Inflammatory macrophage (primary cell): ENCODE measurements at places on chromosomes 5 and 9.

DNA sequence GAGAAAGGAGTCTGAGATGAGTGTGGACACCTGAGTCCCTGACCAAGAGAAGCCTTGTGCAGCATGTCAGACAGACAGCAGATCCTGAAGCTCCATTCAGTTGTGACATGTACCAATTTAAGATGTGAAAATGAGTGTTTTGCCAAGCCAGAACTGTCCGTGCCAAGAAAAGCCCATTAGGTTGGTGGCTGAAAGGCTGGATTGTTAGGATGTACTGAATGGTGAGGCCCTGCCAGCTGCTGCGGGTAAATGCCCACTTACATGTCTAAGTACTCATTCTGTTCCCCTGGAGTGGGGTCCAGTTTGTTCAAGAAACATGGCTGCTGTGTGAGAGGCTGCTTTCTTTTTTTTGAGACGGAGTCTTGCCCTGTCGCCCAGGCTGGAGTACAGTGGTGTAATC lies 14.6 kb downstream of the DAPK1 start:
- no peak for DNase-seq

- no peak for DNase-seq
These were observed 32.4 kb upstream of the CRHBP start for GRCh38 chr5:76920491-76920890.

DNA sequence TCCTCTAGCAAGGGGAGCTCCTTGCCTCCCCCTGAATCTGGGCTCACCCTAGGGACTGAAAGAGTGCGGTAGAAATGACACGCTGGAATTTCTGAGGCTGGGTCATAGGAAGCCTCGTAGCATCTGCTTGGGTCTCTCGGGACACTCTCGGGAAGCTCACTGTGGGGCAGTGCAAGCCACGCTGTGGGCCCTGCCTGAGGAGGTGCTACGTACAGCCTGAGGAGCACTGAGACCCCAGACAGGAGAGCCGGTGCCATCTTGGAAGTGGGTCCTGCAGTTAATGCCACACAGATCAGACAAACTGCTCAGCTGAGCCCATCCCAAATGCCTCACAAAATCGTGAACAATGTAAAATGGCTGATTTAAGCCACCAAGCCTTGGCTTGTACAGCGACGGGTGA lies 1.8 kb downstream of the MRPL36 start:
- DNase-seq: no peak

GRCh38 chr5:113115061-113115460 lies 138.5 kb downstream of the DCP2 start:
- no peak for DNase-seq
